CD4-positive, alpha-beta T cell treated with Interferon gamma for 1 hour (primary cell): ENCODE measurements at places on chromosomes 1 and 21.

GRCh38 chr1:39615086-39615673, 24.3 kb downstream of the HEYL start:
- DNase-seq, result no peak

- no peak for DNase-seq
These were observed 89.0 kb downstream of the MACF1 start for GRCh38 chr1:39293375-39294070.

GRCh38 chr1:209741193-209741592, 14.7 kb upstream of the TRAF3IP3 start:
- no peak for DNase-seq

- DNase-seq, result no peak
These were observed 45.9 kb upstream of the MYOCOS start for GRCh38 chr1:171576144-171576543.

- DNase-seq, result no peak
These were observed 29.5 kb downstream of the DOP1B start for GRCh38 chr21:36186081-36186480.

DNA sequence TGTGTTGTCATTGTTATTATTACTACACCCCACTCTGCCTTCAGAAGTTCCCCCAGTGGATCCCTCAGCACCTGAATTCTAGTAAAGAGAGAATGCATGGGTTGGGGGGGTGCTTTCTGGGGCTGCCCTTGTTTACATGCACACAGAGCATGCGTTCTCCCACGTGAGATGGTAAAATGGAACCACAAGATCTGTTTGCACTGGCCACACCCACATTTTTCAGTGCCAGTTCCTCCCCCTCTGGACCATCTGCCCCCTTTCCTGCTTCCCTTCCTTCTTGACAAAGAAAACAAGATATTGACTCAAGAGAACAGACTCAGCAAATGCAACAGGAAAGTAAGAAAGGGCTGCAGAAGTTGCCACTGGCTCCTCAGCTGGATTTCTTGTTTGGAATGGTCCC, 8.9 kb downstream of the SLC6A17 start:
- DNase-seq, result no peak

- no peak for DNase-seq
These were observed 221.9 kb upstream of the FGGY start for GRCh38 chr1:59075021-59075420.

DNA sequence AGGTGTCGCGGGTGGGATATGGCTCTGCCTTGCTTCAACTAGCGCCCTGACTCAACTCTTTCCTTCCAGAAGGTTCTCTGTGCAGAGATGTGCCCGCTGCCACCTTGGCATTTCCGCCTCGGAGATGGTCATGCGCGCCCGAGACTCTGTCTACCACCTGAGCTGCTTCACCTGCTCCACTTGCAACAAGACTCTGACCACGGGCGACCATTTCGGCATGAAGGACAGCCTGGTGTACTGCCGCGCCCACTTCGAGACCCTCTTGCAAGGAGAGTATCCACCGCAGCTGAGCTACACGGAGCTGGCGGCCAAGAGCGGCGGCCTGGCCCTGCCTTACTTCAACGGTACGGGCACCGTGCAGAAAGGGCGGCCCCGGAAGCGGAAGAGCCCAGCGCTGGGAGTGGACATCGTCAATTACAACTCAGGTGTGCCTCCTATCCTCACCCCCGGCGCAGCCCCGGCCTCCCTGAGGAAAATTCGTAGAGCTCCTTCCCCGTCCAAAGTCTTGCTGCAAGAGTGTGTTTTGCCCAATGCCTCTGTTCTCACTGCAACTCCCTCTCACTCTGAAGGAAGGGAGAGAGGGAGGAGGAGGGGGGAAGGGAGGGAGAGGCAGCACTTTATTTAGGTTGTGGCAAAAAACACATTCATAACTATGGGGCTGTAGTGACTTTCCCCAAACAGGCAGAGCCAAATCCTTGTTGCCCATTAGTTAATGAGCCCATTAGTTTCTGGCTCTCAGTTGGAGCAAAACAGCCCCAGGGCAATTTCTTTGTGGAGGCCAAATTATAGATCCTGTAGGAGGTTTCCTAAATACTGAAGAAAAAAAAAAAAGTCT, 4.3 kb downstream of the LHX9 start:
- DNase-seq, result no peak

GRCh38 chr1:1089731-1090423, 15.8 kb upstream of the RNF223 start:
- DNase-seq, result no peak

DNA sequence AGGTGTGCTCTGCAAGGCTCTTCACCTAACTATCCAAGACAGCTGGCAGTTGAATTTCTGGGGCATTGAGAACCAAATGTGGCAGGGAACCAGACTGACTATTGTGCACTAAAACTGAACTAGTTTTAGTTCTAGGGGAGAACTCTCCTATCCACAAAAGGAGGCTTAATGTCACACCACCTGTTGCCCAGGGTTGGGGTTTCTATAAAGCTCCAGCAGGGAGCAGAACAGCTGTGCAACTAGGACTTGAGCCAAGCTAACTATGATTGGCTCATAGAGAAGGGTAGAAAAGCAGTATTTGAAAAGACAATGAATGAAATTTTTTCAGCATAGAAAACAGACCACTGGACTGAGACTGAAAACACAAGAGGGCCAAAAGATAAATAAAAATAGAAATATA, 53.3 kb upstream of the FGGY start:
- DNase-seq, result no peak

DNA sequence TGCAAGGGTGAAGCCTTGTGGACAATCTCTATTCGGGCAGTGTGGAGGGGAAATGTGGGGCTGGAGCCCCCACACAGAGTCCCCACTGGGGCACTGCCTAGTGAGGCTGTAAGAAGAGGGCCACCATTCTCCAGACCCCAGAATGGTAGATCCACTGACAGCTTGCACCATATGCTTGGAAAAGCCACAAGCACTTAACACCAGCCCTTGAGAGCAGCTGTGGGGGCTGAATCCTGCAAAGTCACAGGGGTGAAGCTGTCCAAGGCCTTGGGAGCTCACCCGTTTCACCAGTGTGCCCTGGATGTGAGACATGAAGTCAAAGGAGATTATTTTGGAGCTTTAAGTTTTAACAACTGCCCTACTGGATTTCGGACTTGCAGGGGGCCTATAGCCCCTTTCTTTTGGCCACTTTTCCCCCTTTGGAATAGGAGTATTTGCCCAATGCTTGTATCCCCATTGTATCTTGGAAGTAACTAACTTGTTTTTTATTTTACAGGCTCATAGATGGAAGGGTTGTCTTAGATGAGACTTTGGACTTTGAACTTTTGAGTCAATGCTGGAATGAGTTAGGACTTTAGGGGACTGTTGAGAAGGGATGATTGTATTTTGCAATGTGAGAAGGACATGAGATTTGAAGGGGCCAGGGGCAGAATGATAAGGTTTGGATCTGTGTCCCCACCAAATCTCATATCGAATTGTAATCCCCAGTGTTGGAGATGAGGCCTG, 16.3 kb upstream of the COL6A1 start:
- no peak for DNase-seq

DNA sequence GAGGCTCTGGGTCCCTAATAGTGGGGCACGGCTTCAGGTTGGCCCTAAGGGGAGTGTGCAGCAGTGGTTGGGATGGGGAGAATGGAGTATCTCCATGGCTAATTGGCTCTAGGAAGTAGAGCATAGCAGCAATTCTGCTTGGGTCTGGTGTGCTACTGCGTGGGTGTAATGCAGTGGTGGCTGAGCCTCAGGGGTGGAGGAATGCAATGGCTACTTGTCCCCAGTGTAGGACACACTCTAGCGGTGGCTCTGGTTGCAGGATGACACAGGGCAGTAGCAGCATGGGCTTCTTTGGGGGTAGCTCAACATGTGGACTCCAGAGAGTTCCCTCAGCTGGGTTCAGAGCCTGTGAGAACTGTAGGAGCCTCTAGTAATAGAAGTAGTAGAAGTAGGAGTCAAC, 91.2 kb upstream of the FAM78B start:
- no peak for DNase-seq

- DNase-seq, result no peak
These were observed 24.5 kb downstream of the SERINC2 start for GRCh38 chr1:31437433-31438037.

DNA sequence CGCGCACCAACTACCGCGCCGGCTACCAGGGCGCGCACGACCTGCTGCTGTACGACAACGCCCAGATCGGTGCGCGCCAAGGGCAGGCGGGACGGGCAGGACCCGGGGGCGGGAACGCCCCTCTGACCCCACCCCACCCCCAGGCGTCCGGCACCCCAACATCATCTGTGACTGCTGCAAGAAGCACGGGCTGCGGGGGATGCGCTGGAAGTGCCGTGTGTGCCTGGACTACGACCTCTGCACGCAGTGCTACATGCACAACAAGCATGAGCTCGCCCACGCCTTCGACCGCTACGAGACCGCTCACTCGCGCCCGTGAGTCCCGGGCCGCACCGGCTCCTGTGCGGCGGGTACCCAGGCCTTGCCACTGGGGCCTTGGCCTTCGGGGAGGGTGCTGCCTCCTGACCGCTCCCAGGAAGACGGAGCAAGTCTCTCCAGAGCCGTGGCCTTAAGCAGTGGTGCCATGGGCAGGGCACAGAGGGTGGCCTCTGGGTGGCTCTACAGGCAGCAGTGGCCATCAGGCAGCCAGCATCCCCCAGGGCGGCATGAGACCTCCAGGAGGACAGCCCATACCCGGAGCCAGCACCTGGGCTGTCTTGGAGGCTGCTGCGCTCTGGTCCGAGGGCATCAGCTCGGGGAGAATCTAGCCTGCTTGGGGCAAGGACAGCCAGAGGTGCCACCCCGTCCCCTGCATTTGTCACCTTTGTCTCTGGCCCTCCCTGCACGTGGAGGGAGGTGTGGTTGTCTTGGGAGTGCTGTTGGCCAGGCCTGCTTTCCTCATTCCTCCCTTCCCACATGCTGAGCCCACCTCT, 8.1 kb upstream of the MMP23B start:
- DNase-seq, result no peak

DNA sequence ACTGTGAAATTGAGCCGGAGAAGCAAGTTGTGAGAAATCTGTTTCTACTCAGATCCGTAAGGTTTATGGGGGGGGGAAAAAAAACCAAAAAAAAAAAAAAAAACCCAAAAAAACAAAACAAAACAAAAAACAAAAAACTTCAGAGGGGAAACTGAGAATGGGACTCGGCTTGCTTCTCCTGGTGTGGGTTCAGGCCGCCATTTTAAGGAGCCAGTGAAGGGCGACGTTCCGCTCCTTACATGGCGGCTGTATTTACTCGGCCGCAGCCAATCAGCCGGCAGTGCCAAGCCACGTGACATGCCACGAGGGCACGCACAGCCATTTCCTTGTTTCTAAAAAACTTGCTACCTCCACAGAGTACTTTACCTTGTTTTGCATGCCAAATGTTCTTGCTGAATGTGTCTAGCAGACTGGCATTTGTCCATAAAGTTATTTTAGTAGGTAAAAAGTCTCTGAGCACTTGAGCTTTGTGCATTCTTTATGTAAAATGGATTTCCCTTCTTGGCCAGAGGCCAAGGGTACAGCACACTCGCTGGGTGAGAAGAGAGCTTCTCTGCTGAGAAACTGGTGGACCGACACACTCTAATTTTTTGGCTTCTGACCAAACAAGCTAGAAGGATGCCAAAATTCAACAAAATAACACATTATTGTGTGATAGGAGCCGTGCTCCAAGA, 101.8 kb downstream of the NFIA start:
- DNase-seq, result no peak

GRCh38 chr1:179786815-179787685, 44.0 kb downstream of the FAM163A start:
- no peak for DNase-seq

DNA sequence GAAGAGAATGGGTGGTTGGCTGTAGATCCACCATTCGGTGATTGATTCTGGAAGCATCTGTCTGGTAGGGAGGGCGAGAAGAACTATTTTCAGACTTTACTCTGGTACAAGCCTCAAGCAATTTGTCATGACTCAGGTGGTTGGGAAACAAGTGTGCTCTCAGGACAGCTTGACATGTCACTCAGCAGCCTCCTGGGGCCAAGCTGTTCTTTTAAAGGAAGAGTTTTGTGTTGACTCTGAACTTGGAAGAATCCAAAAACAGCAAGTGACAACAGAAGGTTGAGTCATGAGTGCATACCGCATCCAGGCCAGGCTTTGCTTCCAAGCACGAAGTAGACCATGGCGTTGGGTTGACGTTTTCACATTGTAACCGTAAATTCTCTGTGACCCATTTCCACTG, 65.9 kb downstream of the CLIC6 start:
- DNase-seq, result no peak

DNA sequence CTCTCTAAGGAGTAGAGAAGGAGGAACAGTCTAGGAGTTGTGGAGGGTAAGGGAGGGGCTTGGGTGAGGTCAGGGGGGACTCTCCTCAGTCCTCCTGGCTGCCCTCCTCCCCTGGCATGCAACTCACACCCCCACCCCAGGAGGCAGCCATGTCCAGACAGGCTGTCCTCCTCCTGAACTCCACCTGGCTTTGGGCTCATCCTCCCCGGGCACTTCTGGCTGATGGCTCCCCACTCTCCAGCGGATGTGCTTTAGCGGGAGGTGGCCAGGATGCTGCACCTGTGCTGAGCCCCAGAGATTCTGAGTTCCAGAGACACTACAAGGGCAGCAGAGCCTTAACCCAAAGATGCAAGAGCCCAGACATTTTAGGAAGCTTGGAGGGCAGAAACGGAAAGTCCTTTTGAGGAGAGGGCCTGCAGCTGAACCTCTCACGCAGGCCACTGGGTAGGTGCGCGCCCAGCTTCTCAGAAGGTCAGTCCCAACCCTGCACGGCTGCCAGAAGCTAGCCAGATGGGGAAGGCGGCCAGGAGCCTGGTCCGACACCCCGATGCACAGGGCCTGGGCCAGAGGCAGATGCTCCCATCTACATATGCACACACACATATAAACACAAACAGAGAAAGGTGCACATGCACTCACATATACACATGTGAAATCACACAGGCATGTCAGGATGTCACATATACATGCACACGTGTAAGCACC, 83.4 kb downstream of the PDE9A start:
- no peak for DNase-seq

GRCh38 chr21:19986396-19986795, 1011.8 kb upstream of the NCAM2 start:
- no peak for DNase-seq

DNA sequence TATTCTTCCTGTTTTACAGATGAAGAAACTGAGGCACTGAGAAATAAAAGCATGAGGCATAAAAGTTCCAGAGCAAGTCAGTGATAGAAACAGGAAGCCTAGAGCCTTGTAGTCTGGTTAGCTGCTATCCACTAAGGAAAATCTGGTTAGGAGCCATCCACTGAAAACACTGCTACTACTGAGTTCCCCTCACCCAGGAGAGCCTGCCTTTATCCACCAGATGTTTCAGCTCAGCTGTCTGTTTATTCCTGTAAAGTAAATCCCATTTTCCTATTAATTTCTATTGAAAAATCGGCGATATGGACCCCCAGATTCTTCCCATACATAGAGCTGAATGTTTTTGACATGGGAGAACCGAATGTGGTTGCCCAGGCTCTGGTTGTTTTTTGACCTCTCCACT, 63.7 kb upstream of the LMO4 start:
- DNase-seq, result no peak
